ENCODE measurements at places on chromosomes 2 and 18.
A peak's percentile ranks its signal among the peaks of the same experiment; 100 is the strongest.

GRCh38 chr2:203730076-203730729 lies 23.8 kb downstream of the CD28 start:
- DNase-seq, result no peak

DNA sequence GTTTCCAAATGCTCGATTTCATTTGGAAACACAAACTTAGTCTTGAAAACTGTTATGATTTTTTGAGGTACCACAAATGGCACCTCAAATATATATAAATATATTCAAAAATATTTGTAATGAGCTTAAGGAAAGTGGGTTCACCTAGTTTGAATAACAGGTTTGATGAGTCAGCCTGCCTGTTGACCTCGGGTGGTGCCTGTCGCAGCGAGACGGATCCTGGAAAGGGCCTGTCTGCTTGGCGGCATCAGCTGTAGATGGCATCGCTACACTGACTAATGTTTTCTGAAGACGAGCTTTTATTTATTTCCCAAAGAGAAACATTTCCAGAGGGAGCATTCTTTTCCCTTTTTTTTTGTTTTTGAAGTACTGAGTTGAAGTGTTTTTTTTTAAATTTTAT lies 6.9 kb downstream of the ALLC start:
- no peak for DNase-seq

- DNase-seq, result no peak
These were observed 916 bp upstream of the OSBPL1A start for GRCh38 chr18:24398540-24398939.

DNA sequence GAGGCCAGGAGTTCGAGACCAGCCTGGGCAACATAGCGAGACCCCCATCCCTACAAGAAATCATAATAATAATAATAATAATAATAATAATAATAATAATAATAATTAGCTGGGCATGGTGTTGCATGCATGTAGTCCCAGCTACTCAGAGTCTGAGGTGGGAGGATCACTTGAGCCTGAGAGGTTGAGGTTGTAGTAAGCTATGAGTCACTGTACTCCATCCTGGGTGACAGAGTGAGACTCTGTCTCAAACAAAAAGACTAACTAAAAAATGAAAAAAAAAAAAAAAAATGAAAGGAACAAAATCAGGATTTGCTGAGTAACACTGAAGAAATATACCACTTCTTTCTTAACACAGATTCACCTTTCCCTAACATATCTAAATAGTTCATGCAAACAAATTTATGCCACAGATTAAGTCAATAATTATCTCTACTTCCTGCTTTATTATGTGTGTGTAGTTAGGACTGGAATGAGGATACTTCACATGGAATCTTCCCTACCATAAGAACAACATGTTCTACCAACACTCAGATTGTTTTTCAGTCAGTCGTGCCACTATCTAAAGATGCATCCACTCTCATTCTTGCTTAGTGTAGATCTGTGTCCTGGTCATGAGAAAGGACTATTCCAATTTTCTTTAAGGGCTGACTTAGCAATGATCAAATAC lies 928.7 kb downstream of the SLC4A3 start:
- no peak for DNase-seq

DNA sequence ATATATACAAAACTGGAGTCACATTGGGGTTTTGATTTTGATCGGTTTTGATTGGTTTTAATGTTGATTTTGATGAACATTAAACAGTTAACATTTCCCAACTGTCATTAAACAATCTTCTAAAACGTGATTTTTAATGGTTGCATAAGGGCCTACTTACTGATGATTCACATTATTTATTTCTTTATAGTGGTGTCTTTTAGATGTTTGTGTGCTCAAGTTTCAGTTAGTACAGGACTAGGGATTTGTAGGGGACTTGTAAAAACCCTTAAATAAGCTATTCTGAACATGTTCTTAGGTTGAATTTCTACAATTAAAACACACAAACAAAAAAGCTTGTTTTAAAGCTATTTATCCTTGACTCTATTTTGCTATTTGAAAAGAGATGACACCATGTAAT lies 61.6 kb downstream of the TTC21B start:
- DNase-seq, result no peak

- no peak for DNase-seq
These were observed 38.2 kb upstream of the ACTR3 start for GRCh38 chr2:113851640-113852039.

GRCh38 chr2:25879133-25879730 lies 945 bp upstream of the ASXL2 start:
- DNase-seq, result no peak

GRCh38 chr2:197261808-197262226 lies 48.8 kb downstream of the ANKRD44 start:
- DNase-seq, result no peak

DNA sequence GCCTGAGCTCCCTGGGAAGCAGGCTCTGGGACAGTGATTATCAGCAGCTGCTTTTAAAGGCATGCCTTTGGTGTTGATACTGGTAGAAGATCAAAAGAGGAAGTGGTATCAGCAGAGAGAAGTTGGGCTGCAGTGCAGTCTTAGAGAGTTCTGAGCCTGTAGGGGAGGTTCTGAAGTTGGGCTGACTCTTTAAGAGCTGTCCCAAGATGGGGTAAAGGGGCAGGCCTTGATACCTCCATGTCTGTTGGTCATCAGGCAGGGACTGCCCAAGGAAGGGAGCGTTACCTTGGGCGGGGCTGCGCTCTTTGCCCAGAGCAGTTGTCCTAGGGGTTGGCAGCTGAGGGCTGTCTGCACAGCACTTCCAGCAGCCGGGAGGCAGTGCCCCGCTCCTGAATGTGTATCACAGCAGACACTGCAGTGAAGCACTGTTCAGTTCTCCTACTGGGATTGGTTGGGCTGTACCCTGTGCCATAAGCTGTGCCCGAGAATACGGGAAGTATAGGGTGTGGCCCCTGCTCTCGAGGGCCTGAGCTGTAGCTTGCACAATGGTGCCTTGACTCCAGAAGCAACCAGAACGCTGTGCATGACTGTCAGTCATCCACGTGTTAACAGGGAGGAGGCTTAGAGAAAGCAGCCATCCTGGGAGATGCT lies 177.0 kb downstream of the CTIF start:
- no peak for DNase-seq

DNA sequence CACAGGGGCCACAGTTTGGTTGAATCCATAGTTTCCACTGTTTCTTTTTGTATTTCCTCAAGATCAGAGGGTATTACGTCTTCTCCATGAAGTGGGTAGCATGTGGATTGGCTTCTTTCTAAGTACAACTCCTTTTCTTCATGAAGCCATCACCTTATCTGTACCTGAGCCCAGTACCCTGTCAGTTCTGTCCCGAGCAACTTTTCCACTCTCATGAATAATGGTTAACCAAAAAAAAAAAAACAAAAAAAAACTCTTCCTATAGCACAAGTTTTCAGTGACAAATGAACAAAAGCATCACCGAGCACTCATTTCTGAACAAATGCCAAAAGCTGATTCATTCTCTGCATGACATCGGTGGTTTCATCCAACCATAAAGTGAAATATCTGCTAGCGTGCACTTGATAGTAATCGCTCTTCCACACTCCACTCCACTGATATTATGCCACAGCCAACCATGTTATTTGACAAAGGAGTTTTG lies 53.0 kb upstream of the CCDC150 start:
- DNase-seq, result peak; percentile 5

GRCh38 chr2:176466918-176467452 lies 197.7 kb downstream of the MTX2 start:
- no peak for DNase-seq

DNA sequence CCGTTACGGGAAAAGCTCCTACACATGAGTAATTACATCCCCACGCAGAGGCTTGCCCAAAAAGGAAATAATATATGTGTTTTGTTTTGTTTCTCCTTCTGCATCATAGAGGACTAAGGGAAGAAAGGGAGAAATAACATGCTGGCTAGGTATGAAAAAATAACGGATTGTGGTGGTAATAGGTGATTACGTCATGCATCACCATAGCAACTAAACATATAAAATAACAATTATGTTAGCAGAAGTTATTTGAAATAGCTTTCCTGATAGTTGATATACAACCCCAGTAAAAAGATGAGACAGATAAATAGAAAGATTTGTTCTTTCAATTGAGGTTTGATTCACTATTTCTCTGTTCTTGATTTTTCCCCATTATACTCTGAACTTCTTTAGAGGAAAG lies 518.0 kb downstream of the ZNF516 start:
- DNase-seq, result no peak

DNA sequence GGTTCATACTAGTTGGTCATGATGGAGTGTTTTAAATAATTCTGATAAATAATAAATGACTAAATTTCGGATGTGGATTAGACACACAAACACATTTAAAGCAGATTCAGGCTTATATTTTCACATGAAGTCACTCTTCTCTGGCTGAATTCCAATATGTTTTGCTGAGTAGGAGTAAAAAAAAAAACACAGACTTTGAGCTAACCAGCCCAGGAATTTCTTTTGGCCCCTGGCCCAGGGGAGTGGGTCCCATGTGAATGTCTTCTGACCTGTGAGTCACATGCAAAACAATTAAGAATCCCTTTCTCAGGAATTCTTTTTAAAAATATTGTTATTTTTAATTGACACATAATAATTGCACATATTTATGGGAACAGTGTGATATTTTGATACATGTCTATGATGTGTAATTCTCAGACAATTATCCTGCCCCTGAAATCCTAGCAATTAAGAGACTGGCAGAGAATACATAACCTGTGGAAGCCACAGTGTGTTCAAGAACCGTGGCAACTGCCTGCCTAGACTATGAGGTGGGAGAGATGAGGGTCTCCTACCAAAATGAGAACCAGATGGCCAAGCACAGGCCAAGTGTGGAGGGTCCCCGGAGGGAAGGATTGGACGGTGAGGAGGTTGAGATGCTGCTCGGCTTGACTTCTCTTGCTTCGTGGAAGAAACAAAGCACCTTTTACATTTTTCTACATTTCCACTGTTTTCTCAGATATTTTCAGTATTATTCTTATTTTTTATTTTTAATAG lies 236.4 kb downstream of the PIEZO2 start:
- no peak for DNase-seq

DNA sequence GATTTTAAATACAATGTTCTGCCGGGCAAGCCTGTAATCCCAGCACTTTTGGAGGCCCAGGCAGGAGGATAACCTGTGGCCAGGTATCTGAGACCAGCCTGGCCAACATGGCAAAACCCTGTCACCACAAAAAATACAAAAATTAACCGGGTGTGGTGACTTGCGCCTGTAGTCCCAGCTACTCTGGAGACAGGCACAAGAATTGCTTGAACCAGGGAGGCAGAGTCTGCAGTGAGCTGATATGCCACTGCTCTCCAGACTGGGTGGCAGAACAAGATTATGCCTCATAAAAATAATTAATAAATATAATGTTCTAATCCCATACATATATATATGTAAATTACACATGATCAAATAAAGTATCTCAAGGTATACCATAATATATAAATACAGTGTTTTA lies 119.3 kb downstream of the C2orf74 start:
- DNase-seq, result no peak

DNA sequence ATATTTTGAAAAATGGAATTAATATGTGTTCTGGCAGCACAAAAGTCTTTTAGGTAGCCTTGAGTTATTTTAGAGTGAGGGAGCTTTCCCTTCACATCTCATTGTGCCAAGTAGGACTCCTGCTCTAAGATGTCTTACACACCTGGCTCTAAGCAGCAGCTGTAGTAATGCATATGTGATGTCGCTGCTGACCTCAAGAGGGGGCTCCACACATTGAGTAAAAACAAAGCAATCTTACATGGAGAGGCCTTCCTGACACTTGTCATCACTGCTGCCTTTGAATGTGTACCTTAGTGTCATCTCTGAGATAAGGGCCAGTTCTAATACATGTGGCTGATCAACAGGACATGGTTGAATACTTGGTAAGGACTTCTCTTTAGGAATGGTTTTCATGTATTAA lies 75.8 kb downstream of the ACTR3 start:
- DNase-seq, result no peak

GRCh38 chr18:54958704-54959625 lies at the start of gene CCDC68:
TSS of gene CCDC68 (minus strand) at chr18:54959461. CDS start at chr18:54942791, 16,670 bp downstream.
- DNase-seq, result no peak

DNA sequence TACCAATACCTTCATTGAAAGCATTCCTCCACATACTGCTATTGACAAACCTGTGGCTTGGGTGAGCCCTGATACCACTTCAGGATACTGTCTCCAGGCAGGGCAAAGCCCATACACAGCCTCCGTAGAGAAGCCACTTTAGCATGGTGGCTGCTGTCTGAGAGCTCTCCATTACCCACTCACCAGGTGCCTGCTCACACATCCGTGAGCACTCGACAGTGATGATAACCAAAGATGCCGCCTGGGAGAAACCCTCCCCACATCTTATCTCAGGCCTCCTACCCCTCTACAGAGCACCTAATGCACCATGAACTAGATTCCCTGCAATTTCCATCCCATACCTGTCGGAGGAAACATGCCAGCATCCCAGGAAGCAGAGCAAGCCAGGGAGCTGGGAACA lies 57.6 kb upstream of the KLHL29 start:
- no peak for DNase-seq

GRCh38 chr2:174878537-174879147 lies 114.4 kb upstream of the CHRNA1 start:
- DNase-seq, result no peak

GRCh38 chr2:130759906-130760753 lies 4.8 kb downstream of the AMER3 start:
- no peak for DNase-seq

- no peak for DNase-seq
These were observed 7.1 kb upstream of the DSG2 start for GRCh38 chr18:31490833-31491232.

DNA sequence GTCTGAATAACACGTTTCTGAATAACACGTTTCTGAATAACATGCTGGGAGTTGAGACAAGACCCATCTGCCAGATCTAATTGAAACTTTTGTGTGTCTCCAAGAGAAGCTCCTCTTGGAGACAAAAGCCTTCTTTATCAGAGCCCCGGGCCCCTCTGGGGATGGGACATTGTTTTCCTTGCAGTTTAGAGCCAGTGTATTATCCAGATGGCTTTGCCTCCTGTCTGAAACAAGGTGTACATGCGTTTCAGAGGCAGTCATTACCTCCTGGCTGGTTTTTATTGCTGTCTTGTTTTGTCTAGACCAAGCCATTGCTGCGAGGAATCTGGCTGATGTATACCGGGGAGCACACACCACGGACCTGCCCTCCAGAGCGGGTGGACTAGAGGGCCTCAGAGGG lies 7.8 kb downstream of the FOSL2 start:
- no peak for DNase-seq

DNA sequence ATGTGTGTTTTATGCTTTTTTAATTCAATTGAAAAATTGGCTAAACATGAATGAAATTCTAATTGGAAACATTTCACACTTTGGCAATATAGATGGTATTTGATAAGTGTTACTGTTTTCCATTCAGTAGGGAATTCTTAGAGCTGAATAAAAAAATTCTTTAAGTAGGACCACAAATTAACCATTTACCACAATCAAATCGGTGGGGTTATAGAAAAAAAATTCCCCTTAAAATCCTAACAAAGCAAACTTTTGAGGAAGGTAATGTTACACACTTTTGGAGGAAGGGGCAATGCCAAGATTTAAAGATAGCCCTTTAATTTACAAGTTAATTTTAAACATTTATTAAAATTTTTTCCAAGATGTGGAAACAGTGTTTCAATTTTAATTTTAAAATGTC lies 279.0 kb upstream of the FIGN start:
- DNase-seq, result no peak
